ENCODE measurements at places on chromosomes 3 and 15.
A peak's percentile ranks its signal among the peaks of the same experiment; 100 is the strongest.

DNA sequence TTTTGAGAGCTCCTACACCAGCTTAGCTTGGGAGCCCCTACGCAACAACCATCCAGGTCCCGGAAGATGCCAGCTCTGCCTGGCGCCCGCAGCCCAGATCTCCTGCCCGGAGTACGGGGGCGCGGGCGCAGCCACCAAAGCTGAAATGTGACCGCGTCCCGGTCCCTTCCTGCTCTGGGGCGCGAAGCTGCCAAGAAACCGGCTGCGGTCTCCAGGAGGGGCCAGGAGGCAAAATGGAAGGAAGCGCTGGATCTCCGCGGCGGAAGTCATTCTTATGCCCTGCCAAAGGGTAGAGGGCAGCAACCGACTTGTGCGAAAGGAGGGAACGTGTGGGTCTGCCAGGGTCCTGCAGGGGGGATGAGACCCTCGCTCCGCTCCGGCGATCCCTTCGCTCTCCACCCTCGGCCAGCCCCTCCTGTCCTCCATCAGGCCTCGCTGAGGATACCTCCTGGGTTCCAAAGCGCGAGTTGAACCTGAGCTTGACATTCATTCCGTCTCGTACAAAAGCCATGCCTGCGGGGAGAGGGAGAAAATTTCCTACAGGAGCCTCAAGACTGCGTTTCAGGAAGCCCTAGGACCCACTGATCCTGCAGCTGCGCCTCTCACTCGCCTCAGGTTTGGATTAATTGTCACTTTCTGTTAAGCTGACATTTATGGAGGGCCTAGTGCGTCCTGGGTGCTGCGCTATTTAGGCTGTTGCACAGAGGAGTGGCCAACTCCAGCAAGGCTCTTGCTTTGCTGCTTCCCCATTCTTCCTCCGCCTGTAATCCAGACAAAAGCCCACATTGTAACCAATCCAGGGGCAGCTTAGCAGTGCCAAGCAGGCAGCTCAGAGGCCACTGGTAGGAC lies 98.3 kb upstream of the VGLL3 start:
- DNase-seq: peak; percentile 63

GRCh38 chr3:71227270-71227661 lies 356.3 kb downstream of the FOXP1 start:
- no peak for DNase-seq

- DNase-seq: peak; percentile 7
Observed at GRCh38 chr3:55622733-55623132, 135.6 kb upstream of the WNT5A start.

DNA sequence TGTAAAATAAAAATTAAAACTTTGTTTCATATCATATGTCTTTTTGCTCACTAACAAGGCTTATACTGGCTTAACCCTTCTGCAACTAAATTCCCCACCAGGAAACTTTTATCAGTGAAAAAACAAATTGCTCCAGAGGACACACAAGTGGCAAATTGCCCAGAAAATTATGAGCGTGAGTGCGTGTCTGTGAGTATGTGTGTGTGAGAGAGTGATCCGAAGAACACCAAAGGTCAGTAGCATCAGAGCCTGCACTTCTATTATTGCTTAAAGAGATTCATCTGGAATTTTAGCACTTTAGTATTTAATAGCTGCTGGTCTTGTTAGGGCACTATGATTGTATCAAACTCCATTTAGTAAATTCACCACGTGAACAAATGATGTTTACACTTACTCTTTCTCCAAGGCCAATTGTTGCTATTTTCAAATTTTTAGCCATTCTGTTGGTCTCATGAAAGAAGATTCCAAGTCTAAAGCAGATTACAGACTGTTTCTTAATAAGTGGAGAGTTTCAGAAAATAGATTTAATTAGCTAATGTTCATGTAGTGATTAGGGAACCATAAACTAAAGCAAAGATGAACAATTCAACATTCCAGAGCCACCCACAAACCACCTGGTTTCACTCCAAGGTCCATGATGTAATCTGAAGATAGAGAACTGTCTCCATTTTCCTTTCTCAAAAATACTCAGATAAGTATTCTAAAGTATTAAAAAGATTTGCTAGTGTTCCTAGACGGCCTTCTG lies 91.1 kb upstream of the IL12A start:
- DNase-seq: peak; percentile 83

- DNase-seq: no peak
Observed at GRCh38 chr3:53677413-53677812, 168.8 kb downstream of the CHDH start.

GRCh38 chr15:41911691-41912345 lies 18.0 kb upstream of the SPTBN5 start:
- no peak for DNase-seq
